Stimulated activated CD8-positive, alpha-beta memory T cell treated with anti-CD3 and anti-CD28 coated beads, Interleukin-7, amount 100 ng/mL, for 1 hour (primary cell): ENCODE measurements at places on chromosomes 16 and 17.

DNA sequence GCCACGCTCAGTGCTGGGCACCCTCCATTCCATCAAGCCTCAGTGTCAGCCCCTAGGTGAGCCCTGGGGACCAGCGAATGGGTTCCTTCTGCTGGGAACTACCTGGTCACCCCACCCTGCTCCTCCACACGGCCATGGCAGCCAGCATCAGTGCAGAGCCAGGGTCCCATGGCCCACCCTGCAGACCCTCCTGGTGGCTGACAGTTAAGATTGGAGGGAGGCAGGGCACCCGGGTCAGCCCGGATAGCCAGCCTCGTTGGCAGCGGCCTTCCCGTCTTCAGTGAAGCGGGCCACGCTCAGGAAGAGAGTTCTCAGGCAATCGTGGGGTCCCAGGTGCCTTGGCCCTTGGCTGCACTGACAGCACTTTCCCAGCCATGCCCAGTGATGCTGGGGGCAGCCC is 37.1 kb upstream of the ACSF3 start:
- no peak for DNase-seq

- no peak for DNase-seq
Measured at GRCh38 chr16:57038166-57038565, 48.8 kb downstream of the NLRC5 start.

DNA sequence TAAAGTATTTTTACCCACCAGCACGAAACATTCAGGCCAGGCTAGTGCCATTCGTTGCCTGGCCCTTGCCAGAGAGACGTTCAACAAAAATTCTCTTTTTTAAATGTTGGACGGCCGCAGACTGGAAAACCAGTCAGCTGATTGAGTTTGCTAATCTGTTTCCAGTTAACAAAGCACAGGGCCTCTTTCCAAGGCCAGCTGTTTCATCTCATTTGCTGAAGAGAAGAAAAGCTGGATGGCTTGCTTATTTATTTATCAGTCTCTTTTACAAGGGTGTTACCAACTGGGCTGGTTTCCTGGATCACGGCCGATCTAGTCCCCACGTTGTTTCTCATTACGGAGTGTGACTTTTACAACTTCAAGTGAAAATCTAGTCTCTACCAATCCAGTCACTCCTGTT is 418.7 kb upstream of the DYNLRB2 start:
- DNase-seq: no peak

GRCh38 chr16:19282101-19282500 is 3.4 kb upstream of the CLEC19A start:
- DNase-seq: no peak

DNA sequence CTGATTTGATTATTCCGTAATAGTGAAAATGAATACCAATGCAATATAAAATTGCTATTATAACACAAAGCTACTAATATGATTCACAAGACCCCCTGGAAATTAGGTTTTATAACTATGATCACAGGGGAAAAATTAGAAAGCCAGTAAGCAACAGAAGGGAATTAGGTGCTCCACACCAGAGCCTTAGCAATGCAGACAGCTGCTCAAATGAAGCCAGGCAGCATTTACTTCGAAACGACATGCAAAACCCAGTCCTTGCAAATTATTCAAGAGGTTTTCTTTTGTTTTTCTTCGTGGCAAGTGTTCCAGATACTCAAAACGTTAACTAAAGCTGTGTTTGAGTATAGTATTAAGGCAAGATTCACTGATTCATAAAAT is 47.9 kb downstream of the TOX3 start:
- DNase-seq: no peak

GRCh38 chr17:73867056-73867455 is 222.8 kb upstream of the SDK2 start:
- no peak for DNase-seq

DNA sequence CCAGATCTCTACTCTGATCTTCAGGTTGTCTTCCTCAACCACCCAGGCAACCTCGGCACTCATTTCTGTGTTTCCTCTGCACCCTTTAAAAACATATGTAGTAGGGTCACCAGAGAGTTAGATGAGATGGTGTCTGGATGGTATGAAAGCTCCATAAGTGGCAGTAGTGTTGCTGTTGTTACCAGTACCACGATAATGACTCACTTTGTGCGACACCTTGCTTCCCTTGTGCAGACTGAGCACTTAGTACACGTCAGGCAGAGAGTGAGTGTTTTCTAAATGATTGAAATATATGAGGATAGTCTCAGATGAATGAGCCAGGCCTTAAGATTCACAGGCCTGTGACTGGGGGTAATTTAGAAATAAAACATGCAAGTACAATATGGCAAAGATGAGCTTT is 188.7 kb downstream of the MAF start:
- DNase-seq: no peak

DNA sequence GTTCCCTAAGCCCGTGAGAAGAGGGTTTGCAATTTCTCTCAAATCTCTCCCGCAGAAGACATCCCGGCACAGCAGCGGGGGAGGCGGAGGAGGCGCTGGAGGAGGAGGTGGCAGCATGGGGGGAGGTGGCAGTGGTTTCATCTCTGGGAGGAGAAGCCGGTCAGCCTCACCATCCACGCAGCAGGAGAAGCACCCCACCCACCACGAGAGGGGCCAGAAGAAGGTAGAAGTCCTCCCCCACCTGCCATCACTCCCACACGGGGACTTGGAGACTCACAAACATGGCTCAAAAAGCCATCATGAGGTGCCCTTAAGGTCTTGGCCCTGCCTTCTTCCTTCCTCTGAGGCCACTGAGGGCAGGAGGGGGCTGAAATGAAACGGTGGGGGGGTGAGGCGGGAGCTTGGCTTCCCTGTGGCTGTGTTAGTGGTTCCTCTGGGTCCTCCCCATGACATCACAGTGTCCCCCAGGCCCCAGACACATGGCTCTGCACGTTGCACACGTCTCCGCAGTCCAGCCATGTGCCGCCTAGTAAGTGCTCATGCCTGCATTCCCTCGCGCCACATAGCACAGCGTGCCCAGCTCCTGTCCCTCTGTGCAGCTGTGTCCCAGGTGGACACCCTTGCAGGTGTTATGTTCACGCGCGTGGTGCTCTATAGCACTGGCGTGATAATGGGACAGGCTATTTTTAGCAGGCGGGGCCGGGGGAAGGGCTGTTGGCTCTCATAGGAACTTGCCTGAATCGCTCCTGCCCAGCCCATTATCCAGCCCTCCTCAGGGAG is 6.9 kb downstream of the MLLT6 start:
- no peak for DNase-seq

- DNase-seq: peak; percentile 64
Measured at GRCh38 chr17:29567554-29568330, 759 bp upstream of the TP53I13 start.

DNA sequence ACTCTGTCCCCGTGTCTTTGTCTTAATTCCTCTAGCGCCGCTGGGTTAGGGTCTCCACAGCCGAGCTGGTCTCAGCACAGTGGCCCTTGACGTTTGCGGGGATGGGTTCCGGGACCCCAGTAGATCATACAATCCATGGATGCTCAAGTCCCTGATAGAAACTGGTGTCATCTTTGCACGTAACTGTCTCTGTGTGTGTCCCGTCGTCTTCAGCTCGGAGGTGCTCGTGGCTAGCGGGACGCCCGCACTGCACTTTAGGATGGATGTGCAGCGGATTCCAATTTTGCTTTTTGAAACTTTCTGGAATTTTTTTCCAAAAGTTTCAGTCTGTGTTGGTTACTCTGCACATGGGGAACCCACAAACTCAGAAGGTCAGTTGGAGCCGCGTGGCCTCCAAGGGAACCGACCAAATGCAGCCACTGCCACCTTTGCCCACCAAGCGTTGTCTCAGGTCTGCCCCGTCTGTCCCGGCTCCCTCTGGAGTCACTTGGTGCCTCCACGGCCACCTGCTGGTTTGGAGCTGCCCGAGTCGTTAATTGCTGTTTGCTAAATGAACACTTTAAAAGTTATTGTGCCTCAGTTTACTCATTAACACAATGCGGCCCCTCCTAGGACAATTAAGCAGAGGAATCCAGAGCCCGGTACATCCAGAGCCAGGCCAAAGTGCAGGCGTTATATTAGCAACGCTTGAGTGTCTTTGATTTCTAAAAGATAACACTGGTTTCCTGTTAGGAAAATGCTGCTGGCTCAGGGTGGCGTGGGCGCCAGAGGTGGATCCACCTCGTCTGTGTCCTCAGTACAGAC is 5.3 kb upstream of the DPEP1 start:
- DNase-seq: no peak
